ENCODE measurements at places on chromosomes 16 and 17.

- no peak for DNase-seq
These were observed 161.8 kb downstream of the RPTOR start for GRCh38 chr17:80706463-80706867.

DNA sequence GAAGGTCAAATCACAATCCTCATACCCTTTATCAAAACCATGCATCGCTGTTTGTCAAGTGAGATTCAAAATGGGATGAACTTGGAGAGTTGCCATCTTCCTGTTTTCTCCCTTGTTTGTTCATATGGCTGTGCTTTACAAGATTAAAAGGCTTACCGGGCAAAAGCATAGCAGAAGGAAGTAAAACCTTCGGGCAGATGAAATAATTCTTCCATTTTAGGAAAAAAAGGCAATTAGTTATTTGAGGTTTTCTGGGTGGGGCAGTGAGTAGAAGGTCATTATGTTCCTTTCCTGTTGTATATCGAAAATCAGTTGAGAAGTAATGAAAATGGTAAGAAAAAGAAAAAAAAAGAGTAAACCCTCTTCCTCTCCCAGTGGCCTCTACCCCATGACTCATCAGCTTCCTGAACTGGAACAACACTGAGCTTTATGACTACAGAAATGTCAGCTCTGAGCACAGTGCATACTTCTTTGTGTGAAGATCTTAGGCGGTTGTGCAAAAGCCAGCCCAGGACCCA lies 369.2 kb downstream of the CDH13 start:
- DNase-seq, result peak; percentile 82

GRCh38 chr16:31138621-31139578 lies 3.4 kb upstream of the PRSS8 start:
- peak; percentile 86 for DNase-seq

- peak; percentile 36 for DNase-seq
These were observed 558 bp downstream of the PEX12 start for GRCh38 chr17:35577830-35578196.

GRCh38 chr16:68902969-68903345 lies 59.6 kb downstream of the TANGO6 start:
- DNase-seq, result no peak

GRCh38 chr17:79080349-79080748 lies 5.7 kb downstream of the ENGASE start:
- DNase-seq, result no peak

- no peak for DNase-seq
These were observed 168.4 kb upstream of the TBX2 start for GRCh38 chr17:61230972-61231820.

- no peak for DNase-seq
These were observed 8.8 kb upstream of the GFAP start for GRCh38 chr17:44924107-44924544.

- DNase-seq, result peak; percentile 84
These were observed 14.6 kb upstream of the PITPNA start for GRCh38 chr17:1577182-1577581.

- DNase-seq, result no peak
These were observed 47.0 kb downstream of the TMC6 start for GRCh38 chr17:78081551-78081950.

- DNase-seq, result no peak
These were observed 31.6 kb upstream of the FAAP100 start for GRCh38 chr17:81583589-81584342.

GRCh38 chr17:61511480-61512182 lies 59.4 kb downstream of the TBX4 start:
- no peak for DNase-seq

- DNase-seq, result no peak
These were observed 64.8 kb downstream of the ANKRD11 start for GRCh38 chr16:89425523-89425922.

GRCh38 chr16:84598360-84598759 lies 19.5 kb downstream of the COTL1 start:
- no peak for DNase-seq

DNA sequence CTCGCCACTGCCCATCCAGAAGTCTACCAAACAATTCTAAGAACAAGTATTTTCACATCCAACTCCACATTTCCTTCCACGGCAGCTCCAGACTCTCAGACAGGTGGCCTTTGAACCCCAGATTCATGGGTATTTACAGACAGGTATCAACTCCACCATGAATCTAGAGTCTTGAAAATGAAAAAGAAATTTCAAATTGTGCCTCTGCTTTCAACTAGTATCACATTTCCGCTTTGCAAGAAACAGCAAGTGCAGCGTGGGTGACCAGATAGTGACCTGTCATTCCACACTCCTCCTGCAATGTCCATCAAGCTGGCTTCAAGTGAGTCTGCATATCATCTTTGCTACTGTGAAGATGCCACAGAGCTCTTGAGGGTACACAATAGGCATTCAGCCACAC lies 232.4 kb upstream of the RPL38 start:
- DNase-seq, result no peak

- DNase-seq, result peak; percentile 81
These were observed 654 bp downstream of the LASP1 start for GRCh38 chr17:38870259-38871165.

GRCh38 chr16:84141143-84141670 lies 3.8 kb downstream of the HSDL1 start:
- no peak for DNase-seq

DNA sequence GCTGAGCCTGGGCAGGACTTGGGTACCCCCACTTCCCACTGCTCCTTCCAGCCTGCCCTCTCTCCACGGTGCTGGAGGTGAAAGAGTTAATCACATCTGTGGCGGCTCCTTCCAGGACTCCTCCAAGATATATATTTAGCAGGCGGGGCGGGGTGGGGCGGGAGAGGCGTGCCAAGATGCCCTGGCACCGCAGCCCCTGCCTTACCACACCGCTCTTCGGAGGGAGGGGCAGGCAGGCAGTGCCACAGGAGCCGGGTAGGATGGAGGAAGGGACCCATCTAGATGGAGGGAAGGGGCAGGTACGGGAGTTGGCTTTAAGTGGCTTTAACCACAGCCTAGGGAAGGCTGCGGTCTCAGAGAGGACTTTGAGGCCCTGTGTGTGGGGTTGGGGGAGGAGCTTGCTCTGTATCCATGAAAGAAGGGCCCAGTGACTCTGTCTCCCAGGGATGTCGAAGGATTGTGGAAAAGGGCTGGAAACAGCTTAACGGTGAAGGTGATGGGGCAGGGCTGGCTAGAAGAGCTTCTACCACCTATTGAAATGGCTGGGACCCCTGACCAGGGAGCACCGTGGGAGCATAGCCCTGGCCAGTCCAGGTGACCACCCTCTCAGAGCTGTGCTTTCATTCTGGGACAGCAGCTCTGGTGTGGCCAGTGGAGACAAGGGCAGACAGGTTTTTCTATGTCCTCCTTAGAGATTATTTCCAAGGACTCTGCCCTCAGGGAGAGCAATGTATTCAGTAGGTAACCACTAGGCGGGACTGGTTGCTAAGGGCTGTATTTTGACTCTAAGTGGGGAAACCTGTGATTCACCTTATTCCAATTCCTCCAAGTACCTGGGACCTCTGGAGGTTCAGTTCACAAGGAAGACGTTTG lies 13.0 kb downstream of the GPR142 start:
- DNase-seq, result no peak

DNA sequence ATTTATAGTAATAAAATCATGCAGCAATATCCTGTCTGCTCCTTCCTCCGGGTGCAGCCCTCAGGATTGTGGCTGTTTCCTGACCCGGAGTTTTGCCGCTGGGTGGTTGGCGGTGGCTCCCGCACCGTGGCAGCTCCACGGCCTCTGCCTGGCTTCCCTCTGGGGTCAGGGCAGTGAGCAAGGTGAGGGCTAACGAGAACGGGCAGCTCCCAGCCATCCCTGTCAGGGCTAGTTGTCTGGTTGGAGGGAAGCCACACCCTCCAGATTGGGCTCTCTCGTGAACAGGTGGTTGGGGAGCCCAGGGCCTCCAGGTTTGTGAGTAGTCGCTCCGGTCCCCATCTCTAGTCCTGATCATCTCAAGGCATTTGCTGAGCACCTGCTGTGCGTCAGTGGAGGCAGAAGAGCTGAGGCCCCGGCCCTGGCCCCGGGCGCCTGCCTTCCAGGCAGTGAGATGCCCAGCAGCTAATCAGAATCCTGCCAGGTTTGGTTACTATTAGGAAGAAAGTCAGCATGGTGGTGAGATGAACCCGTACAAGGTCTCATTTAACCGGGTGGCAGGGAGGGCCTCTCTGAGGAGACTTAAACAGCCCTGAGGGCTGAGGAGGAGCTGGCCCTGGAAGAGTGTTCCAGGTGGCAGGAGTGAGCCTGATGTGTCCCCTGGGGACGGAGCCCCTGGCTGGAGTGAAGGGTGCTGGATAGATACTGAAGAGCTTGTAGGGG lies 2.3 kb upstream of the NUDT16L1 start:
- DNase-seq, result no peak
